ENCODE measurements at places on chromosomes 5 and 9.

DNA sequence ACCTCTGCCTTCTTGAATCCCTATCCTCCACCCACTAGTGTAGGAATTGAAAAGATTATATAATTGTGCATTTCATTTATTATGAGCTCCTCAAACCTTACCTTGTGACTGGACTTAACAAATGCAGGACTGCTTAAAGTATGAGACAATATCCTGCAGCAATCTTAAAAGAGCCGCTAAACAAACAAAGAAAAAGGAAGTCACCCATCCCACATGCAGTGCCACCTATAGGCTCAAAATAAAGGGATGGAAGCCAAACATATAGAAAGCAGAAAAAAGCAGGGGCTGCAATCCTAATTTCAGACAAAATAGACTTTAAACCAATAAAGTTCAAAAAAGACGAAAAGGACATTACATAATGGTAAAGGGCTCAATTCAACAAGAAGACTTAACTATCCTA lies 8.7 kb downstream of the PCAT7 start:
- DNase-seq = no peak

- no peak for DNase-seq
These were observed 60.6 kb upstream of the TRPC7 start for GRCh38 chr5:136425921-136426320.

DNA sequence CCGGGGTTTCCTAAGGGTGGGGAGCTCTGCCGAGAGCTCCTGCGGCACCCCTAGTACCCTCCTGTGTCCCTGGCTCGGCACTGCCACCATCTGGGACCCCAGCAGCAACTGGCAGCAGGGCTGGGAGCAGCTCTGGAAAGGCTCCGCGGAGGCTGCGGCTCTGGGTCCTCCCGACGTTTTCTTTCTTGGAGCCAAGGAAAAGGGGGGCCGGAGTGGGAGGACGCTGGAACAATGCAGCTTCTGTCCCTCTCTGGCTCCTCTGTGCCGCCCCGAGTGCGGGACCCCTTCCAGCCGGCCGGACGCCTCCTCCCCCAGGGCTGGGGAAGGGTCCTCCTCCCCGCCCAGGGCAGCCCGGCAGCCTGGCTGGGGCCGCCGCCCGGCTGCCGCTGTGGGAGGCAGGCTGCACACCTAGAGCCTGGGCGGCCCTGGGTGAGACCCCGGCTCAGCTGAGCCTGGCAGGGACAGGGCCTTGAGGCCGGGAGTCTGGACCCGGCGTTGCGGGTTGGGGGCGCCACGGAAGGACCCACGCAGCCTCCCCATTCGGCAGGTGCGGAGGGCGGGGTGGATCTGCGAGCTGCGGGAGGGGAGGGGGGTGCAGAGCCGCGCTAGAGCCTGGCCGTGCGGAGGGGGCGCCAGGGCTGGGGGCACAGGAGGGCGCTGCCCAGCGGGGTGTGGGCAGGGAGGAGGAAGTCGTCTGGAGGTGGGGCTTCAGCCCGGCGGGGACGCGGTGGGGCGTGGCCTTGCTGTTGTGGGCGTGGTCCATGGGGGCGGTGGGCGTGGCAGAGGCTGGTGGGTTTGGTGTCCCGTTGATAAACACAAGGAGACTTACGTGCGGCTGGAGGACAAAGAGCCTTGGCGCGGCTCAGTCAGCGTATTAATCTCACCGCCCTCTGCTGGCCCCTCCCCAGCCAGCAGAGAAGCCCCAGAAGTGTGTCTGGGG lies 15.1 kb downstream of the GPSM1 start:
- DNase-seq = peak; percentile 53

DNA sequence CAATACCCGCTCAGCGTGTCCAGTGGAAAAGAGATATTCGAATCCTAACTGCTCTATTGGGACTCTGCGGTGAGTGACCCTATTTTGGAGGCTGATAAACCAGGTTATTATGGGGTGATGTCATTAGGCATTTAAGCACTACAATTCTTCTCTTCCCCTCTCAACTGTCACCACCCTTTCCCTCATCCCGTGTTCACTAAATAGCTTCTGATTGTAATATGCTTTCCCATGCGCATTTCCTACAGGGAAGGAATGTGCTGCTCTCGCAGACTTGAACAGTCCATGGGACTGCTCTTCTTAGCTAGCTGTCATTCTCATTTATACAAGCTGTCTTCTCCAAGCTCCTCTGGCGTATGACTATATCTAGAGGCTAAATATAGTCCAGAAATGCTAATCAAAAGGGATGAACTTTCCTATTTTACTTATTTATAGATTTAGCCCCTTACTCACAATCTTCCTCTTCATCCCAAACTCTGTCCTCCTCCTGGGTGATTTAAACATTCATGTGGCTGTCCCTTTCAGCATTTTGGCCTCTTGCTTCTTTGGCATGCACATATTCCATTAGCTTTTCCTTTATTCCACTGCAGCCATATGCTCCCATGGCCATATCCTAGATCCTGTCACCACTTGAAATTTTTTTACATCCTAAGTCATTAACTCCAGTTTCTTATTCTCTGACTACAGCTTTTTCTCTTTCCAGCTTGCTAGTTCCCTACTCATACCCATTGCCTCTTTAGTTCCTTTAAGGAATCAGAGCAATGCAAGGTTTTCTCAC lies 39.6 kb upstream of the CSNK1G3 start:
- no peak for DNase-seq

GRCh38 chr9:130447193-130447816 lies 2.5 kb downstream of the ASS1 start:
- DNase-seq = no peak

- DNase-seq = no peak
These were observed 28.1 kb downstream of the FYB1 start for GRCh38 chr5:39191216-39191615.

DNA sequence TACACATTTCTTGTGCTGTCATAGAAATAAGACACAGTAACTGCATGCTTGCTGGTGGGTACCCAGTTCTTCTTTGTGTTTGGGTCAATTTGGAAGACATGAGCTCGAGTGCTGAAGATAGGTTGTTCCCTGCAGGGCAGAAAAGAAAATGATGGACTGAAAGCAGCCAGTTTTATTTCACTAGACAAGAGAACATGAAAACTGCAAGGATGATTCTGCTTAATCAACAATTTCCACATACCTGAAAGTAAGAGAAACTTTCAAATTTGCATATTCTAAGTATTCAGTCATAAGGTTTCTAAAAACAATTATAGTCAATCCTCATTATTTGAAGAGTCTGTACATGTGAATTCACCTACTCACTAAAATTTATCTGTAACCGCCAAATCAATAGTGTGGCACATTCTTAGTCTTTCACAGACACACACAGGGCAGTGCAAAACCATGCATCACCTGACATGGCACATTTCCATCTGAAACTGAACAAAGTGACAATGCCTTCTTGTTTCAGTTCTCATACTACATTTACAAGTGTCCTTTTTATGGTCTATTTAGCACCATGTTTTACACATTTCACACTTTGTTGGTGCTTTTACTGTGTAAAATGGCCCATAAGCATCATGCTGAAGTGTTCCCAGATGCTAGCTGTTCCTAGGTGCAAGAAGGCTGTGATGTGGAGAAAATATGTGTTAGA lies 56.9 kb downstream of the HOMER1 start:
- no peak for DNase-seq

DNA sequence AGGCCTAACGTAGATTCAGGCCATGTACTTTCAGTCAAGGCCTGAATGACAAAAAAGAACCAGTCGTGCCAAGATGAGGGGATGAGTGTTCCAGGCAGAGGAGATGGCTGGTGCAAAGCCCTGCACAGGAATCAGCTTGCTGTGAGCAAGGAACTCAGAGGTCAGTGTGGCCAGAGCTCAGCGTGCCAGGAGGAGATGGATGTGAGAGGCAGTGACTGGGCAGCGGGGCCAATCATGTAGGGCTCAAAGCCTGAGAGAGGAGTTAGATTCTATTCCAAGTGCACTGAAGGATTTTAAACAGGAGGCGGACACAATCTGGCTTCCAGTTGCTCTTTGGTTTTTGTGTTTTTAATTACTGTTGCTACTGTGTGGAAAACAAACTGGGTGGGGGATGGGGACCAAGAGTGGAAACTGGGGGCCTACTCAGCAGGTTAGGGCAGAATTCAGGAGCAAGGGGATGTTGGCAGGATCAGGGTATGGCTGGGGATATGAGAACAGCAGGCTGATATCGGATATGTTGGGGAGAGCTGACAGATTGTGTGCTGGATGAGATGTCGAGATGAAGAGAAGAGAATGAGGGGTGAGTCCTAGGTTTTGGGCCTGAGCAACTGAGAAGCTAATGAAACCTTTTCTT lies 64.3 kb downstream of the ANGPTL2 start:
- no peak for DNase-seq

DNA sequence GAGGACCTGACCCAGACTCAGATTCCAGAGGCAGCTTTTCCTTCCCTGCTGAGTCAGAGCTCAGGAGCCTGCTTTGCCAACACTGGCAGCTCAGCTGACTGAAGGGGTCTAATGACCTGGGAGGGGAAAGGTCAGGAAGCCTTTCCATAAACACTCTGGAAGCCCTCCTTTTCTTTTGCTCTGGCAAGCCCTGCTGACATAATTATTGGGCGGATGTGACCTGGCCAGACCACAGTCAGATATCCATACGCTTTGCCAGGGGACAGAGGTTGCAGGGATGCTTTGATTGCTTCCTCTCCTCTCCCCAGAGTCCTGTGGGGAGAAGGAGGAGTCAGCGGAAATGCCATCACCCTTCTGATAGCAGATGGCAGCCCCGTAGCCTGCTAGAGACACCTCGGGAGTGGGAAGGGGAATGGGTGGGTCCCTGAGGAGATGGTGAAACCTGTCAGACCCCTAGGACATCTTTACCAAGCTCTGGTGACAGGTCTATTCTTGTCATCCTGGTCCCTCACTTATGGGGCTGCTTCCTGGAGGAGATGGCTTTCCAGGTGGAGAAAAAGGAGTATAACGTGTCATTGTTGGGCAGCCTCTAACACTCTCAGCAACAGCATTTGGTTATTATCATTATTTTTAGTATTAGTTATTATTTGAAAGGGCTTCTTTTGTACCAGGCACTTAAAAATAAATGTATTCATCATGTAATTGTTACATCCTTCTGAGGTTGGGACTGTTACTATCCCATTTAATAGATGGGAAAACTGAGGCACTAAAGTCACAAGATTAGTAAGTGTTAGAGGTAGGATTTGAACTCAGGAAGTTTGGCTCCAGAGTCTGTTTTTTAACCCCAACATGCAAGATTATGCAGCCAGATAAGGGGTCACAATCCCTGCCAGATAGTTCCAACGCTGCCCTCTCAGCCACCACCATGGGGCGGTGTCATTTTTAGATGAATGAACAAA lies 11.6 kb downstream of the COL27A1 start:
- no peak for DNase-seq

DNA sequence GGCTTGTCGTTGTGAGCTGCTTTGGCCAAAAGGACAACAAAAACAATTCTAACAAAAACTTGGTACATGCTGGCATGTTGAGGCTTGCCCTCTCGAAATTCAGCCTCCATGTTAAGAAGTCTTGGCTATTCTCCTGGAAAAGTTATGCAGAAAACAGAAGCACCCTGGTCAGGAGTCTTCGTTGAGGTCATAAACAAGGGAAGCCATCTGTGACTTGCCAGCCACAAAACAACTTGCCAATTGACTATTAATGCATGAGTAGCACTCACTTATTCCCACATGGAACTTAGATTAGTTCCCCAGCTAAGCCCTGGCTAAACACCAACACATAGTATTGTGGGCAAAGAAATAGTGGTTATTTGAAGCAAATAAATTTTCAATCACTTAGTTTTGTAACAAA lies 521.0 kb upstream of the CHD1 start:
- no peak for DNase-seq

GRCh38 chr9:133711428-133712220 lies 26.5 kb downstream of the SARDH start:
- DNase-seq = no peak

- DNase-seq = no peak
These were observed 28.1 kb downstream of the NDUFA8 start for GRCh38 chr9:122131401-122132001.

GRCh38 chr5:149517461-149518122 lies 33.6 kb downstream of the CSNK1A1 start:
- no peak for DNase-seq

DNA sequence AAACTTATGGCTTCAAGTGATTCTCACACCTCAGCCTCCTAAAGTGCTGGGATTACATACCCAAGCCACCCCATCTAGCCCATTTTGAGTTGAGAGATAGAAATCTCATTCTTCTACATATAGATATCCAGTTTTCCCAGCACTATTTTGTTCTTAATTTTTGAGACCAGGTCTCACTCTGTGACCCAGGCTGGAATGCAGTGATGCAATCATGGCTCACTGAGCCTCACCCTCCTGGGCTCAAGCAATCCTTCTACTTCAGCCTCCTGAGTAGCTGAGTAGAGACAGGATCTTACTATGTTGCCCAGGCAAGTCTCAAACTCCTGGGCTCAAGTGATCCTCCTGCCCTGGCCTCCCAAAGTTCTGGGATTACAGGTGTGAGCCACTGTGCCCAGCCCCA lies 60.9 kb upstream of the CTNNA1 start:
- DNase-seq = no peak

DNA sequence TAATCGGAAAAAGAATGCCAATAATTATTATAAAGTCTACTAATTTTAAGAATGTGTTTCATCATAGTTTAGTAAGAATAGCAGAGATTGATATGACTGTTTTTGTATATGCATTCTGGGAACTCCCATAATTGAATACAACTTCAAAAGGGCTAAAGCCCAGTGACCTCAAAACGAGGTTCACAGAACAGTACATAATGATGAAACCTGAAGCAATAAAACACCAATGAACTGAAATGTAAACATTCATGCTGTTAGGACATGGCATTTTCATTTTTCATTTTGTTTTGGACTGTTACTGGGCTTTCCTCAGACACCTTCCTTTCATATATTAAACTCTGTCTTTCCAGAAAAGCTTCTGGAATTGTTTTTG lies 684 bp upstream of the JMY start:
- DNase-seq = peak; percentile 35

DNA sequence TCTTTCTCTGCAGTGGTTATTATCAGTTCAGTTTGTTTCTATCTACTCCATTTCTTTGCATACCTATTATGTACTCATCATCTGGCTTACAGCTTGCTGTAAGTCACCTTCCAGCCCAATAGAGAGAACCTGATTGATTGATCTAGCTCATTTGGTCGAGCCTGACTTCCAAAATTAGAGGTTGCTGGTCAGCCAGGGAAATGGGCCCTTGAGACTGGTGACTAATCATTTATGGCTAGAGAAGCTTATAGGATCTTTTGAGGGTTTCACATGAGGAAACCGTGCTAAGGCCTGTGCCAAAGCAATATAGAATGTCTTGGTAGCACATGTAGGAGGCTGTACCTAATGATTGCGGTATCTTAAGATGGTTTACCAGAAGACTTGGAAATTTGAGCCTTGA lies 5.8 kb downstream of the SREK1 start:
- no peak for DNase-seq

- no peak for DNase-seq
These were observed 17.6 kb downstream of the RNF38 start for GRCh38 chr9:36382484-36382883.

- DNase-seq = no peak
These were observed 28.5 kb upstream of the CORO2A start for GRCh38 chr9:98220911-98221310.

All from CD4-positive, alpha-beta T cell treated with Interleukin-1 beta for 1 hour (primary cell).